ENCODE measurements at places on chromosomes 1 and 21. TPM values are rescaled to one million over a fixed set of nuclear protein-coding genes. Genes with fewer than 3 reads are reported as not detected.

The BRWD1 gene
- 38.9 TPM for polyA plus RNA-seq

The FBXO2 gene
- polyA plus RNA-seq = 18.0 TPM

The GPR25 gene
- 41.1 TPM for polyA plus RNA-seq

The DAB1 gene
- polyA plus RNA-seq = 0.08 TPM

The IGSF8 gene
- 35.4 TPM for polyA plus RNA-seq

The OXCT2 gene
- 0.93 TPM for polyA plus RNA-seq

The VCAM1 gene
- not detected for polyA plus RNA-seq

The KRTAP21-2 gene
- polyA plus RNA-seq = not detected

The SIKE1 gene
- 33.9 TPM for polyA plus RNA-seq

The CHI3L1 gene
- not detected for polyA plus RNA-seq

The CCDC17 gene
- polyA plus RNA-seq = 0.60 TPM

All from IgD-negative memory B cell (primary cell).